Suprapubic skin (tissue), 4 donors: ENCODE measurements at places on chromosomes 2 and 18. TPM values are rescaled to one million over a fixed set of nuclear protein-coding genes. Genes with fewer than 3 reads are reported as not detected.
A peak's percentile ranks its signal among the peaks of the same experiment; 100 is the strongest.

Gene ACKR3
- 32.6 TPM for total RNA-seq

Gene MC5R
- total RNA-seq = 0.26 TPM

Gene TMEM247
- total RNA-seq = not detected

- no peak for DNase-seq
These were observed 48.7 kb downstream of the INPP5D start for GRCh38 chr2:233108611-233109490.

Gene B3GNT7
- 1.5 TPM for total RNA-seq

DNA sequence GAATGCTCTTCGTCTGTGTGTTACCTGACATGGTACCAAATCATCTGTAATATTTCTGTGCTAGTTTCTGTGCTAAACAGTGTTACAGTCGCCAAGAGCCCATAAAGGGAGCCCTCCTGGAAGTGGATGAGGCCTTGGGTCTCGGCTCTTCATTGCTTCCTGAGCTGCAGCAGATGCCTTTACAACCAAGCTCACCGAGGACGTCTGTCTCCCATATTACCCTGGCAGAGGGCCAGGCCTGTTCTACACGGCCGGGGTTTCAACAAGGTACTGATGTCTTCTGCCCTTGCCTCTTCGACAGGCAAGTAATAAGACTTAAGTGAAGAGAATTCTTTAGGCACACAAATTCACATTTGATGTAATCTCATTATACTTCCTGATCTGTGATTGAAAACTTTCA lies 16.8 kb downstream of the RPL31 start:
- no peak for DNase-seq

DNA sequence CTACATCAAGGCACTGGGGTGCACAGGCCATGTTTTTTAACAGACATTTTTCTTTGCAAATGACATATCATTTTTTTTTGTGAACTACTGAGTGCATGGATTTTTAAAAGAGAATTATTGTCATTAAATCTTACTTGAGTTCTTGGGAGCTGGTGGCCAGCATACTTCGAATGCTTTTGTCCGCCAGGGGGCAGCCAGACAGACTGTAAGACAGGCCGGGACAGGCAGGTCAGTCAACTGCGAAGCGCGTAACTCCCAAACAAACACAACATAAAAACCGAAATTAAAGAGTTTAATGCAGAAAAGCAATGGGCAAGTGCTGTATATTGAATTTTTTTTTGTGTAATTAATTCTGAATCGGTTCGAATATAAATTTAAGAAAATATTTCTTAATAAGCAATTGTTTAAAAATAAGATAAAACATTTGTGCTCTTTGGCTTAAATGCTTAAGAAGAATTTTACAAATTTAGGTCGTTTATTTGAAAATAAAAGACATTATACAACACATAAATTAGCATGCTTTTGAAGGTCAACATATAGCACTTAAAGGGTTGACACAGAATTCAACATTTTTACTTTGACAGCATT lies 142.2 kb upstream of the PXDN start:
- no peak for DNase-seq

GRCh38 chr2:80028584-80028983 lies 276.0 kb downstream of the LRRTM1 start:
- no peak for DNase-seq

GRCh38 chr2:27001950-27002349 lies 30.8 kb upstream of the TMEM214 start:
- no peak for DNase-seq

DNA sequence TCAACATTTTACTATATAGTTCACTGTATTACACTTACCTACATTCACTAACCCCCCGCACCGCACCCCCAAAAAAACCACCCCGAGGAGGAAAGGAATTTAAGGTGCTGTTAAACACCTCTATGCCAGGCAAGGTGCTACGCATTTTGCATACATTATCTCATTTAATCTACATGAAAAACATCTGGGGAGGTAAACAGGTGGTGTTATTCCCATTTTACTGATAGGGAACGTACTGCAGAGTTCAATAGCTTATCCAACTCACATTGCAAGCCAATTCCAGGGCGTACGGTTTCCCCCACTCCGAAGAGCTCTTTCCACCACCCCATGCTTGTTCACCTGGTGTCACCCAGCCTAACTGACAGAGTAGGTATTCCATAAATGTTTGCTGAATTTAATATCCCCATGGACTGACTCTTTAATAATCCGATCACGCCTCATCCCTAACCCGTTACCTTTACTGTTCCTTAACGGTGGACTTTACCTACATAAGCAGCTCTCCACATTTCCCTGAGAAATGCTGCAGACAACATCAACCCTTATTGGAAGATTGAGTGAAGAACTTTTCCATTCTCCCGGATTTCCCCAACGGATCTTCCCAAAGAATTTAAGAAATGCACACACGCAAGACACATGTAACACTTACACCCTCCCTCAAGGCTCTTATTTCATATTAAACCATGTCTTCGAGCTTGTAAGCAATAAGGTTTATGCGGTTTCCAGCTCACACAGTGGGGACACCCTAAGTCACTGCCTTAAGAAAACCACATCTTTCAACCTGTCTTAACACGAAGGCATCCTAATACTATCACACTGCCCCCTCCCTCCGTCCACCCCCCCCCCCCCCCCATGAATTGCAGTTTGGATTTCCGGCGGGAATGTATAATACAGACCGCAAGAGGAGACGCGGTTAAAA lies 1.2 kb downstream of the RAPH1 start:
- no peak for DNase-seq

Gene PLGLB2
- total RNA-seq = 17.5 TPM

DNA sequence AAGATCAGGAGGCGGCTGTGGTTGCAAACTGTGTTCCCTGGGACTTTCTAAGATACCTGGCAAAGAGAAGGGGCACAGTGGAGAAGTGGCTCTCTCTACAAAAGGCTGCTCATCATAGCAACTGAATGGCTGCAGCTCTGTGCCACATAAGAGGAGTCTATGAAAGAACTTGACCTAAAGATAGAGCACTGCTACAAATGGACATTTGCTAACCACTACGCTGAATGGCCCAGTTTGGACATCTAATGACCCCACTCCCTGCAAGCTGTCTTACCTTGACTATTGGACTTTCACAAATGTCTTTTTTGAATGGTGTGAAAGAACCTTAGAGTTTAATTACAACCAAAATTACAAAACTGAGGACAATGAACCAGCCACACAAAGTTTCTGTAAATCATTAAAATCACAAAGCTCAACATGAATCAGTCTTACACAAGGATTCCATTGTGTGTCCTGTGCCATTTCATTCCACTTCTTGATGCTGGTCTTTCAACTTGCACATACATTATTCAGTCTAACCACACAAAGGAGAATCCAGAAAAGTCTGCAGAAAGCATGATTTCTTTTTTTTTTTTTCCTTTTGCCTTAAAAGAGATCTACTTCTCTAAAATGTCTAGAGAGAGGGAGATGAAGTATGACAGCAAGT lies 154.0 kb downstream of the LAMA1 start:
- no peak for DNase-seq

- DNase-seq = no peak
These were observed 243.4 kb downstream of the IKZF2 start for GRCh38 chr2:212908031-212908430.

GRCh38 chr2:66525606-66526005 lies 90.7 kb downstream of the MEIS1 start:
- DNase-seq = no peak

- no peak for DNase-seq
These were observed 726.5 kb upstream of the PKDCC start for GRCh38 chr2:41321351-41321750.

Gene SERPINB3
- total RNA-seq = 30.1 TPM

GRCh38 chr18:42298759-42299675 lies 344.0 kb downstream of the PIK3C3 start:
- DNase-seq = peak; percentile 80

DNA sequence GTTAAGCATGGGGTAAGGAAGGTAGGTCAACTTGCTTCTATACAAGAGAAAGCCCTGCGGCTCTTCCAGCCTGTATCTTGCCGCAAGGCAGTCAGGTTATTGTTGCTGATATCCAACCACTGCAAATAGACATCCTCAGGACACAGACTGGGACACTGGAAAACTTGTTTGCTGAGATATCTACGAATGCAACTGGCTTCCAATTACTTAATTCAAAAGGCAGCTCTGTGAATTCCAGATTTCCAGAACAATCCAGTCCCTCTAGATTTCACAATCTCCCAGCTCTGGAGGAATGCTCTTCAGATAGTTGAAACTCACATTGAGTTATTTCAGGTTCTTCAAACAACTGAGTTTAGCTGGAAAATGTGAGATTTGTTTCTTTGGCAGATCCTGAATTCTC lies 34.6 kb upstream of the SP9 start:
- no peak for DNase-seq

GRCh38 chr2:17495590-17495989 lies 22.6 kb downstream of the RAD51AP2 start:
- no peak for DNase-seq

- DNase-seq = no peak
These were observed 133.0 kb downstream of the MAP4K4 start for GRCh38 chr2:101830555-101830954.

DNA sequence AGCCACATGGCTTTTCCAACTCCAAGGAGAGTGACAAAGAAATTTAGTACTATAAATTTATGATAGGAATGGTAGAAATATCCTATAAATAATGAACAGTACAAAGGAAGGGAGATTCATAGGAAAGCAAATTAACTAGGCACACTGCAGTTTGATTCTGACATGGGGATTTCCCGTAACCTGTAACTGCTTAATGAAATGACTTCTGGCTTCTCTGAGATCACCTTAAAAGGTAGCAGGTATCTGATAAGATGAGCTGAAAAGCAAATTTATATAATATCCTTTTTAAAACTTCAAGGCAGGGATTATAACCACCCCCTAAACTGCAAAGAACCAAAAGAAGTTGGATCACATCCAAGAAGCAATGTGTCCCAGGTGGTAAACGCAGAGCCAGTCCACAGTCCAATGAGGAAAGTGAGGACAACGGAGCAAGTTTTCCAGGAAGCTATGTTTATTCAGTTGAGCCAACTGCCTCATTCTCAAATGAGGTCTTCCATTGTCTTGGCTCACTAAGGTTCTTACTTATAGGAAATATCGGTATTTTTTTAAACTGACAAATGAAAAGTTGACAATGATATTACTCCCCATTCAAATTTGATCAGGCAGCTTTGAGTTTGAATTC lies 43.0 kb downstream of the WIPF1 start:
- DNase-seq = no peak

- DNase-seq = no peak
These were observed 294.9 kb upstream of the CYRIA start for GRCh38 chr2:16960579-16960978.

Gene CRYGD
- not detected for total RNA-seq

DNA sequence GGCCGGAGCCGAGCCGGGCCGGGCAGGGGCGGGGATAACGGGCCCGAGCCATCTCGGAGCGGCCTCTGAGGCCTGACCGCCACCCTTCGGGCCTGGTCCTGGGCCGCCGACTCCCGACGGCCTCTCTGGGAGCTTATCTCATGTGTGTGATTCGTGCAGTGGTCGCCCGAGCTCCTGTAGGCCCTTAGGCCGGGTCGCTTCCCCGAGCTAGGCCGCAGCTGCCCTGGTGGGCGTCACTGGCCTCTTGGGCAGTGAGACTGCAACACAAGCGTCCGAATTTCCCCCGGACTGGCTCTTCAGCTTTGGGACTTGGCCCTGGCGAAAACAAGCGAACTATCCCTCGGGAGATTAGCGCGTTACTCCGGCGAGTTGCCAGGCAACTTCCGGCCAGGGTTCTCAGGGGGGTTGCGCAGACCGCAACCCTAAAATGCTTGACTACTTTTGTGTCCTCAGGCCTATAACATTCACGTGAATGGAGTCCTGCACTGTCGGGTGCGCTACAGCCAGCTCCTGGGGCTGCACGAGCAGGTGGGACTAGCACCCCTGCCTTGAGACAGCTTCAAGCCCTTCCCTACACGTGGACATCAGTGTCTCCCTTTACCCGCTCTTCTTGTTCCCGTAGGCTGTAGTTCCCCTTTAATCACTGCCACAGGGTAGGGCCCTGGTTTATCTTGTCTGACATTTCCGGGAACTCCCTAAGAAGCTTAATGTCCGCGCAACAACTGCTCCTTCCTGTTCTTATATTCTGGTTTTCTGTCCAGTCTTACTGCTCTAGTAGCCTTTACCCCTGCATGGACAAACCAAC lies 602 bp downstream of the SNX17 start:
- DNase-seq = no peak

Gene NDUFB3
- total RNA-seq = 35.2 TPM

Gene BMP10
- total RNA-seq = not detected

DNA sequence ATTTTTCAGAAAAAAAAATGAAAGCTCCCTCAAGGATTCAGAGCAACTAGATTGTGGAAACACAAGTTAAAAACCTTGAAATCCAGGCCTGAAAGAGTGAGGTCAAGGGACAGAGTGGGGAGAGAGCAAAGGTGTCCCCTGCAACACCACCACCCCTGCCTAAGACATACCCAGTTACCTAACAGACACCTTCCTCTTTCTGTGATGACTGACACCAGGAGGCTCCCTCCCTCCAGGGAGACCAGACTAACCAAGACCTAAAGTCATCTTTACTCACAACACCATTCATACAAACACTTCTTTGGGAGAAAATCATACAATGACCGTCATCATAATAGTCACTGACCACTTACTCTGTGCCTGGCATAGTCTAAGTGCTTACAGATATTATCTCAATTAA lies 151.8 kb upstream of the NABP1 start:
- DNase-seq = no peak

Gene HOXD13
- not detected for total RNA-seq

DNA sequence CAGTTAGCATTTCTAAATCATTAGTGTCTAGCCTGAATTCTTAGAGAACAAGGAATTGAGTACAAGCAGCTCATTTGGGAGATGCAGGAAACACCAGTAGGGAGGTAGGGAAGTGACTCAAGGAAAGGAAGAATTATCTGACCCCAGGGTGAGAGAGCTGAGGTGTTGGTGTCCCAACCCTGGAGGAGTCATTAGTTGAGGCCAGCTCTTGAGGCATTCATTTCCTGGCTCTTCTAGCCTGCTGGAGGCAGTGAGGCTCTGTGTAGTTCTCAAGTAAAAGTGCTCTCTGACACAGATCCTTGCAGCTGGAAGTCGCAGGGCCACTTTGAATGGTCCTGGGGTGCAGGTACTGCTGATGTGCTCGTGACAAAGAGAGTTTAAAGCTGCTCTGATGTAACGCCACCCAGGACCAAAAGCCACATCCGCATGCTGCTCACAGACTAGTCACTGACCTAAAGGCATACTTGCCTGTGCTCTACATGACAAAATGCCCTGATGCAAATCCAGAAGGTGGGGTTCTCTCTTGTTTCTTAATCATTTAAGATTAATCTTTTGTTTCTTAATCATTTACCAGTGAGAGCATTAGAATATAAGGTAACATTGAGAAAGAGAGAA lies 299.5 kb upstream of the LYPD1 start:
- no peak for DNase-seq
